ENCODE measurements at places on chromosomes 3 and 15. TPM values are rescaled to one million over a fixed set of nuclear protein-coding genes. Genes with fewer than 3 reads are reported as not detected.

Gene CHSY1
- 22.8 TPM for total RNA-seq

Gene C3orf20
- not detected for total RNA-seq

Gene TRIM42
- not detected for total RNA-seq

Gene ANKUB1
- 0.41 TPM for total RNA-seq

Gene LRRN1
- 24.9 TPM for total RNA-seq

Gene PDZRN3
- 45.7 TPM for total RNA-seq

Gene LNP1
- total RNA-seq, result 11.0 TPM

Gene SAXO2
- total RNA-seq, result 4.1 TPM
